ENCODE measurements at places on chromosomes 4 and X.
A peak's percentile ranks its signal among the peaks of the same experiment; 100 is the strongest.

DNA sequence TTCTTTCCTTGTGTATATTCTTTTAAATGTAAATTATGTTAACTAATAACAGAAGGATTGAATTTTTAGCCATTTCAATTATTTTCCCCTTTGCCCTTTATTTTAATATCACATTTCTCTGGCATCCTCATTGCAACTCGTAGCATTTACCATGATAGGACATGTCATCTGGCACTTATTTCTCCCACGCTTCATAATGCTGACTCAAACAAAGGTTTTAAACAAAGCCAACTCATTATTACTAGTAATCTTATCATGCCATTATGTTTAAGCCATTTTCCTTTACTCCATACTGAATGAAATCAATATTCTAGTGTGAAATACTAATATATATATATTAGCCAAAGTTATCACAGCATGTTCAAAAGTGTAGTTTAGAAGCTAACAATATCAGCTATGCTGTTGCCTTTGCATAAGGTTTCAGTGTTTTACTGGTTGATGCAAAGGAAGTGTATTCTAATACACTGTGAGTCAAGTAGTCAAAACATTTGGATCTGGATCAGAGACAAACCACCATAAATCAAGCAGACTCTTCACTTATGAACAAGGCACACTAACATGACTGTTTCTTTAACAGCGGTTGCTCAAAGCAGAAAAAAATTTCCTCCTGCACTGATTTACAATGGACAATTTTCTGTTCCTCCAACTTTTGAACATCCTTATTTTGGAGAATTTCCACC lies 281.6 kb downstream of the SLC7A11 start:
- no peak for DNase-seq

DNA sequence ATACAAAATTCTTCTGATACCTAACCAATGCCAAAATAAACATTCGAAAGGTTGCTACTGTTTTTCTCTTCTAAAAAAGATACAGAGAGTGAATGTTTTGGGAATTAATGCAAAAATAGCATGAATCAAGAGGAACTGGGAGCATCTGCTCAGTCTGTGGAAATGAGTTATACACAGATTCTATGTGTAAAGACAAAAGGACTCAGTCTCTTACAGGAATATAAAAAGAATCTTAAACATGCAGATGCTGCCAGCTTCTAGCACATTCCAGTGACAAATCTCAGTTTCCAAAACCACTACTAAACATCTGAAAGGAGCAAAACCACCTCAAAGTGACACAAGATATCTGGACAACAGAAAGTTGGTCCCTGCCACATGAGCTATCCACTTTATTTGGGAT lies 55.0 kb downstream of the PAPSS1 start:
- no peak for DNase-seq

- DNase-seq, result no peak
Observed at GRCh38 chr4:164011791-164012190, 517.3 kb downstream of the TMA16 start.

DNA sequence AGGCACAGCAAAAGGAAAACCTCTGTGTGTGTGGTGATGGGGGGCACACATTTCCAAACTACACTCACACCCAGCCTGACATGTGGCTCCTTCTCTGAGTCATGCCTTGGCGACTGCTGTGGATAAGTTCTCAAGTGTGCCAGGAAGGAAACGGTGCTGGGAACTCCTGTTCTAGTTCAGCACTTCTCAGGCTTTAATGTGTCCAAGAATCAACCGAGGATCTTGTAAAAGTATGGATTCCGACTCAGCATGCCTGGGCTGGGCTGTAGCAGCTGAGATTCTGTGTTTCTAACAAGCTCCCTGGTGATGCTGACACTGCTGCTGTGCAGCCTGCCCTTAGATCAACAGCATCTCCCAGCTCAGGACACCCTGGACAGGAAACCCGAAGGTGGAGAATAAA lies 20.2 kb downstream of the CLNK start:
- peak; percentile 23 for DNase-seq

- DNase-seq, result no peak
Observed at GRCh38 chrX:100980608-100981497, 11.3 kb downstream of the ARL13A start.

GRCh38 chr4:182554736-182555135 lies 311.5 kb downstream of the TENM3 start:
- no peak for DNase-seq

GRCh38 chr4:128107766-128108165 lies 46.7 kb downstream of the LARP1B start:
- DNase-seq, result no peak

DNA sequence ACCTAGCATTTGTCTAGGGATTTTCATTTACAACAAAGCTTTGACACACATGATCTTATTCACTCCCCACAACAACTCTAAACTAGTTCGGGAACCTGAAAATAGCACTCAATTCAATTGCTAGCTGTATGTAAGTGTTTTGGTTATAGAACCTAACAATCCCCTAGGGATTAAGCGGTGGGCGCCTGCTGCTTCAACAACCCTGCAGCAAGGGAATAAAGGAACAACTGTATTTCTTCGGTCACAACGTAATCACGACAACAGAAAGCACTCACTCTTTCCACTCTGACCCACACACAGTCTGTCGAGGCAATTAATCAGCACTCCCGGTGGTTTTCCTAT lies 674 bp upstream of the DIAPH2 start:
- DNase-seq, result no peak

DNA sequence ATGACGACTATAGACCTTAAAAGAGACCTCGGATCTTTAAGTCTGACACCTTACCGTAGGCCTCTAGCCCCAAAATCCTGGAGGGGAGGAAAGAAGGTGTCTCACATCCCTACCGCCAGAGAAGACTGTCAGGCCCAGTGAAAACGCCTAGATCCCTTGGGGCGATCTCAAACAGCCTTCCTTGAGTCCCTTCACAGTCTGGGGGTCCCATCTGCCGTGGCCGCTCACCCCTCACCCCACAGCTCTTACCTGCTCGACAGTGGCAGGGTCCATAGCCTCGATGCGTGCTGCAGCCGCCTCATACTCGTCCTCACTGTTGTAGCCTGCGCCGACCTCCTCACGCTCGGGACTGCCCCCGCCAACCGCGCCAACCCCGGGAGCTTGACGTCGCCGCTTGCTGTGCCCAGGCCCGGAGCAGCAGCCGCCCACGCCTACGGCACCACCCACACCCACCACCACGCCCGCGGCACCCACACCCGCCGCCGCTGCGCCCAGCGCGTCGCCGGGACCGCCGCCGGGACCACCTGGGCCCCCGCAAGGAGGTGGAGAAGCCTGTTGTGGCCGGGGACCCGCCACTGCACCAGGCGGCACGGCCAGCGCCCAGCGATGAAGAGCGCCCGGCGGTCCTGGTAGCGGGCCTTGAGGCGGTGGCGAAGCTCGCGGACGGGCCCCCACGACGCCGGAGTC lies 536 bp downstream of the OTUD5 start:
- no peak for DNase-seq

GRCh38 chr4:28636971-28637370 lies 1776.3 kb downstream of the STIM2 start:
- DNase-seq, result no peak

DNA sequence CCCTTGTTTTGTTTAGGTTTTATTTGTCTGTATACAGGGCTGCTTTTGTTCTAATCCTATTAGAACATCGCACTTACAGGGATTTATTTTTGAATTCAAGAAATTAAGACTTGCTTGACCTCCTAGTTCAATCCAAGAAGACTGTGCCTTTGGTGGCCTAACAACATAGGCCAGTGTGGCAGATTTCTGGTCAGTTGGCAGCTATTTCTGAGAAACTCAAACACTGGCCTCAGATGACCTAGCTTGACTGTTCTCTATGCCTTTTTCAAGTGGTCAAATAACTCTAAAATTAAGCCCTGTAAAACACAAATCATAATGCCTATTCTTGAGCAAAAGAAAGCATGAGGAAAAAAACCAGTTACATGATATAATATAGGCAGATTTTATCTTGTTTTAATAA lies 89.3 kb upstream of the GPR34 start:
- DNase-seq, result no peak

- DNase-seq, result no peak
Observed at GRCh38 chr4:177974461-177974860, 532.2 kb upstream of the AGA start.

GRCh38 chr4:23485801-23486200 lies 404.0 kb downstream of the PPARGC1A start:
- no peak for DNase-seq

DNA sequence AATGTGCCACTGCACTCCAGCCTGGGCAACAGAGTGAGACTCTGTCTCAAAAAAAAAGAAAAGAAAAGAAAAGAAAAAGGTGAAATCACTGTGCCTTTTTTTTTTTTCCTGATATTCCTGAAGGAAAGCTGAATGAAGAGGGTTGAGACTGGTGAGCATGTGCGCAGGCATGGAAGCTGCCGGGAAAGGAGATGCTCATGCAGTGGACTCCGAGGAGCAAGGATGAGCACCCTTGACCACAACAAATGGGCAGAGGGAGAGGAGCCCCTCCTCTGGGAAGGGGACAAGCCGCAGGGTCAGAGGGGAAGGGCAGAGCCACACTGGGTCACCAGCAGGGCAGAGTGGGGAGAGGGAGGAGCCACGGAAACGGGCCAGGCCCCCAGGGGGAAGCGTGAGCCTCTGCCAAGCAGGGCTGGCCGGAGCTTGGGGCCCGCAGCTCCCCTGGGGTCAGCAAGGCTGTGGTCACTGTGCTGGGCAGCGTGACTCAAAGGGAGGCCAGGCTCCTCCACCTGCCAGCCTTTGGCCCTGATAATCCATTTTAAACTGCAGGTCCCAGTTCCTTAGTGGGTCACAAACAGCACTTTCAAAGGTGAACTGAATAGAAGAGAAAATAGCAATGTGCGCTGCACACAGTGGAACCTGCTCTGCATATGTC lies 79.8 kb downstream of the NAT8L start:
- no peak for DNase-seq

GRCh38 chr4:169098054-169098497 lies 88.0 kb upstream of the CBR4 start:
- no peak for DNase-seq

GRCh38 chr4:10006231-10006600 lies 15.1 kb downstream of the SLC2A9 start:
- no peak for DNase-seq

GRCh38 chr4:35300996-35301774 lies 943.1 kb downstream of the ARAP2 start:
- DNase-seq, result no peak

- no peak for DNase-seq
Observed at GRCh38 chrX:71671043-71671780, 3.9 kb downstream of the LOC101059915 start.

DNA sequence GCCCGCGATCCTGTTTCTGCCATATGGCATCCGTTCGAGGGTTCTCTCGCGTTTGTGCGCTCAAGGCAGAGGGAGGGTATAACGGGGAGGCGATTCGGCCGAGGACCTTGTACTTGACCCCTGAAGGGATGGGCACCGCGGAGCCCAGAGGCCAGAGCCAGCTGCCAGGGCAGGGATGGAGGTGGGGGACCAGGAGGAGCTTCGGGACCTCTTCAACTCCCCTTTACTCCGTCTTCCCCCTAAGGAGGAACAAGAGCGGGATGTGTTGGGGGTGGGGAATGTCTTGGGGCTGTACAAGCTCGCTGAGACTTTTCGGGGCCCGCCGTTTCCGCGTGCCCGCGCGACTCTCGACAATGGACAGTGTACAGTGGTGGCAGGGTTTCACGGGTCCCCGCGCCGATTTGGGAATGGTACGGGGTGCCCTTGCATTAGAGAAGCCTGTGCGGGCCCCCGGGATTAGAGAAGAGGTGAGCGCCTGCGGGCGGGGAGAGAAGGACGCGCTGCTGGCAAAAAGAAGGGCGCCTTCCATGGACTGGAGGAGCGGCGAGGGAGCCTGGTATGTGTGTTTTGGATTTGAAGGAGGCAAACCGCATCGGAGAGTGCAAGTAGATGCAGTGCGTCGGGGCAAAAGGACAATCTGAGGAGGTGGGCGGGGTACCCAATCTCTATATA lies 760 bp downstream of the UGT8 start:
- DNase-seq, result no peak

GRCh38 chr4:86043755-86044592 lies 315.9 kb downstream of the MAPK10 start:
- DNase-seq, result peak; percentile 43

DNA sequence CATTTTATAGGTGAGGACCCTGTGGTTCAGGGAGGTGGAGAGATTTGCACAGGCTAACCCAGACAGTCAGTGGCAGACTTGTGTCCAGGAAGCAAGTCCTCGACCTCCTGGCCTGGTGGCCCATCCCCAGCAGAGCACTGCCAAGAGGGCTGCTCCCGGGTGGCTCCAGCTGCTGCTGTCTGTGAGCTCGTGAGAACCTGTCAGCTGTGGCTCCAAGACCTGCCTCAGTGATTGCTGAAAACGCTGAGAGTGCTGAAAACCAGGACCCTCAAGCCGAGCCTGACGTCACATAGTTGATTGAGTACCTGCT lies 74.2 kb downstream of the RTL9 start:
- DNase-seq, result no peak

DNA sequence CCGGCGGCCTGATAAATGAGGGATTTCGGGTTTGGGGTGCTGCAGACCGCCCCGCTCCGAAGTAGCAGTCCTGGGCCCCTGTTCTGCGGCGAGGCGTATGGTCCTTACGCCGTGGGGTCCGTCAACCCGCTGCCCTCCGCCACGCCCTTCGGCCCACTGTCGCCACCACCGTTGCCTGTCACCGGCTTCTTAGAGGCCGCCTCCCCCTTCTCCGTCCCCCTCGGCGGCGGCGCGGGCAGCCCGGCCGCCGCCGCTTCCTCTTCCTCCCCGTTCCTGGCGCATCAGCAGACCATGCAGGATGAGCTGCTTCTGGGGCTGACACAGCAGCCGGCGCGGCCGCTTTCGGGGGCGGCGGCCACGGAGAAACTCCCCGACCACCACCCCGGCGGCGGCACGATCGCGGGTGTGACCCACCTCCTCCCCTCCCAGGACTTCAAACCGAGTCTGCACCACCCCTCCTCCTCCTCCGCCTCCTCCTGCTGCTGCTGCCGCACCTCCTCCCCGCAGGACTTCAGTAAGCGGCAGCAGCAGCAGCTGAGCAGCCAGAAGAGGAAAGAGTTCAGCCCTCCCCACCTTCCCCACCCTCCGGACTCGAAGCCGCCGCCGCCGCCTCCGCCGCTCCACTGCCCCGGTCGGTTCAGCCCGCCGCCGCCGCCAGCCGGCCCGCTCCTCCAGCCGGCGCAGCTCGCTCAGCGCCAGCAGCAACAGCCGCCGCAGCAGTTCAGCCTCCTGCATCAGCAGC lies 549 bp downstream of the CPEB2 start:
- DNase-seq, result peak; percentile 78

DNA sequence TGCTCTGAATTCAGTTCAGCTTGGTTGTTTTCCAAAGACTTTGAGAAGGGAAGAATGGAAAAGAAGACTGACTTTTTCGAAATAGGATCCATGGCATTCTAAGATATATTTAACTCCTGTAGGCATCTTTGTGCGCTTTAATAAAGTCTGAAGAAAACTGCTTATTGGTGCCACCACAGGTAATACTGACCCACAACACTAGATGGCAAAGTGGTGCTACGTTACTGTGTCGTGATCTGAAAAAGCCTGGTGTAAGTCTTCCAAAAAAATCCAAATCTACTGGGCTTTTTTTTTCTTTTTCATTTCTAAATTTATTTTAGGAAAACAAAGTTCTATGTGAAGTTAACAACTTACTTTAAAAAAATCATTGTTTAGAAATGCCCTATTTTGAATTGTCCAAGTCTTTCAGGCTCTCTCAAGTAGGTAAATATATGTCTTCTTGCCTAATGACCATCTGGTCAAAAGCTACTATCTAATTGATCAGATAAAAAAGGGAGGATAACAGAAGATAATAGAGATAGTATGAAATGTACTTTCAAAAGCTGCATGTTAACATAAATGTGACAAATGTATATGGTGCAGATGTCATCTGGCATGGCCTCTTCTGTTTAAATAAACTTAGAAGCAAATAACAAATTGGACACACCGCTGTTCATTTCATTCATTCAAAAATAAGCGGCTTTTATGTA lies 47.0 kb upstream of the MID1IP1 start:
- peak; percentile 2 for DNase-seq

GRCh38 chr4:138317175-138317748 lies 75.1 kb upstream of the SLC7A11 start:
- DNase-seq, result no peak

Data from KG1 (cell line).